Hypothalamus (tissue), 51 donors: ENCODE measurements at places on chromosomes 6 and 20.

- DNase-seq, result no peak
Measured at GRCh38 chr6:144931172-144932035, 646.3 kb downstream of the UTRN start.

DNA sequence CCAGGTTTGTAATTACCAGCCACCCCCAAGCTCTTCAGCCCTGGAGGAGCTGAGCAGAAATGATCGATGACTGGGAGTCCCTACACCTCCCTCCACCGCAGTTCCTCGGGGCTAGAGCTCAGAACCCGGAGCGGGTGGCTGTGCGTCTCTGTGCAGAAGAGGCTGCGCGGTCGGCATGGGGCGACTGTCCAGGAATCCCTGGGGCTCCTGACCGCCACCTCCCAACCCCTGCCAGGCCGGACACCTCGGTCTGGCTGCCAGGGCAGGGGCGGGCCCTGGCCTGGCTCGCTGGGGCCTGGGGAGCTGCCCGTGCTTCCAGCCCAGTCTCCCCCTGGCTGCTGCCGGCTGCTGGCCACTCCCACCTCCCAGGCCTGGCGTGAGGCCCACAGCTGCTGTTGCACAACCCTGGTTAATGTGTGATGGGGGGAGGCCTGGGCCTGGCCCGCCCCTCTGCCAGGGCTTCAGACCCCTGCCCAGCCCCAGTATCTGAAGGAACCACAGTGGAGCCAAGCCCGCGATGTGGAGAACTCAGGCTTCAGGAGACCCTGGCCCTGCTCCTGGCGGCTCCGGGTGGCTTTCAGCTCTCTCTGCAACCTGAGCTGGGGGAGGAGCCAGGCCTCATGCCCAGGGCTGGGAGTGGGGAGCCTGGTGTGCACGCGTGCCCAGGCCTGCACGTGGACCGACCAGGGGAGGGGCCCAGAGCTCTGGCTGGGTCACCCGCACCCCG, 1.2 kb downstream of the SLC2A4RG start:
- DNase-seq, result peak; percentile 66

DNA sequence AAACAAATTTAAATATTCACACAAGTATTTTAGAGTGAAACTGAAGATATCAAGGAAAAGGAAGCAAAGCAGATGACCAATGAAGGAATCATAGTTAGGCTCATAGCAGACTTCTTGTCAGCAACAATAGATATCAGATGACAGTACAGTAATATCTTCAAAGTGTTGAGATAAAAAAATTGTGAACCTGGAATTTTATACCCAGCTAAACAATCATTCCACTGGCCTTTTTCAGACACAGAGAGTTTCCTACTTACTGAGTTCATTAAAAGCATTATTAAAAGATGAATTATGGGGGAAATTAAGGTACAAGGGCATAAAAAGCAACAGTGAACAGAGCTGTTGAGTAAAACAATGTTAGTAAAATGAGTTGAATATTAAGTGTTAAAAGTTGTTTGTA, 254.6 kb downstream of the UST start:
- no peak for DNase-seq

DNA sequence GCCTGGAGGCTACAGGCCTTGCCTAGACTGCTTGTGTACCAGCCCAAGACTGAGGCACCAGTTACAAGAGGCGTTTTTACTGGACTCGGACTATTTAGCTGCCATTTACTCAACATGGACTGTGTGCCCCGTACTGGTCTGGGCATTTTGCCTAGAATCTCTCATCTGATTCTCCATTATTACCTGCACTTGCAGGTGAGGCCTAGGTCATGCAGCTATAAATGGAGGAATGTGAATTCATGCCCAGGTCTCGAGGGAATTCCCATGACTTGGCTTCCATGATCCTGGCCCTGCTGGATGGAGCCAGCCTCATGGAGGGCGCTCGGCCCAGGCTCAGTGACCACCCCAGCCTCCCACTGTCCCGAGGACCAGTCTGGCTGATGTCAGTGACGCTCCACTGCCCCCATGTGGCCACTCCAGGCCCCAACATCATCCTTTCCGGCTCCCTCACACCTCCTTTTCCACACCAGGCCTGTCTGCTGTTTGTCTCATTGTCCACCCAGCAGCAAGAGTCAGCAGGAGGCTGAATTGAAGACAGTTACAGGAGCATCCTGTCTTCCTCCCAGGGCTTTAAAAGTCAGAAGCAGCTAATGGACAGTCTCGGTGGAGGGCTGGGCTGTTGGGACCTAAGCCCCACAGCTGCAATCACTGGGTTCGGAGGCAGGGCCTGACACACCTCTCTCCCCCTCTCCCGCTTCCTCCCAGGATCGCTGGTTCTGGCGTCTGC, 8.7 kb downstream of the MMP24OS start:
- DNase-seq, result no peak

- DNase-seq, result no peak
Measured at GRCh38 chr20:13219327-13220193, 1.5 kb upstream of the ISM1 start.

DNA sequence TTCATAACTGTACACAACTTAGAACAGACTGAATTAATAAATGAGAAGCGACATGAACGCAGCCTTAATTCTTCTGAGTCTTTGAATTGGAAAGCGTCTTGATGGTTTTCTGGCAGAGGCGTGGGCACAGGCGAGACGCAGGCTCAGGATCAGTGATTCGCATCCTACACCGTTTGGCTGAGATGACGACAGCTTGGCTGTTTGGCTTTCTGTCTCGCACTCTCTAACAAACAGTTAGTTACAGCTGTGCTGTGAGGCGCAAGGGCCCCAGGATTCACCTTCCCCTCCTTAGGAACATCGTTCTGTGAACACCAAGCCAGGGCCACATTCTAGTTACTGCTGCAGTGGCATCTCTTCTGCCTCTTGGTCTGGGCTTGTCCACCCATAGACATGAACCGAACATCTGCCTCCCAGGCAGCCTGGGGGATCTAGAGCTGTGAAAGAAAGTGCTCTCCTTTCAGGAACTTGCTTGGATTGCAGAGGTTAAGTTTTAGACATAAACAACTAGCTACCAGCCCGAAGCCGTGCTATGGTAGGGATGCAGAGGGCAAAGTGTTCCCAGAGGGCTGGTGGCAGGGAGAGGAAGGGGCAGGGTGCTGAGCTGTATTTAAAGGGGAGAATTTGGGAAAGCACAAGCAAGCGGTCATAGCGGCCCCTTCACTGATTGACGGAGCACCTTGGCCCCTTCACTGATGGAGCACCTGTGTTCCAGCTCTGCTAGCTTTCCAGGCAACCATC, 49.6 kb downstream of the TCP11 start:
- no peak for DNase-seq

DNA sequence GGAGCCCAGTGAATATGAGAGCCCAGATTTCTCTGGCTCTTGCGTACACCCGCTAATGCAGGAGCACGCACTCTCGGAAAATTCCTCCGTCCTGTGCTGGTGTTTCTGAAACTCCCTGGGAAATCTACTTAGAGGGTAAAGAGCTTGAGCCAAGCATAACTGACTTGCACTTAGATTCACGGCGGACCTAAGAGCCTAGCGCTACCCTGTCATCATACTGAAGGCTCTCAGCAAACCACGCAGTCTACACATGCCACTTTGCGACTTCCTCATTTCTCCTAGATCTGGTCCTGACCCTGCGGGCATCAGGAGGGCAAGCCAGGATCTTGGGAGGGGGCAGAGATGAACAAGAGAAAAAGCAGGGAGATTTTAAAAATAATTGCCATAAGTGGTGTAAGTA, 324.7 kb downstream of the CD83 start:
- no peak for DNase-seq

GRCh38 chr6:36142971-36143838, 12.9 kb downstream of the MAPK13 start:
- no peak for DNase-seq

DNA sequence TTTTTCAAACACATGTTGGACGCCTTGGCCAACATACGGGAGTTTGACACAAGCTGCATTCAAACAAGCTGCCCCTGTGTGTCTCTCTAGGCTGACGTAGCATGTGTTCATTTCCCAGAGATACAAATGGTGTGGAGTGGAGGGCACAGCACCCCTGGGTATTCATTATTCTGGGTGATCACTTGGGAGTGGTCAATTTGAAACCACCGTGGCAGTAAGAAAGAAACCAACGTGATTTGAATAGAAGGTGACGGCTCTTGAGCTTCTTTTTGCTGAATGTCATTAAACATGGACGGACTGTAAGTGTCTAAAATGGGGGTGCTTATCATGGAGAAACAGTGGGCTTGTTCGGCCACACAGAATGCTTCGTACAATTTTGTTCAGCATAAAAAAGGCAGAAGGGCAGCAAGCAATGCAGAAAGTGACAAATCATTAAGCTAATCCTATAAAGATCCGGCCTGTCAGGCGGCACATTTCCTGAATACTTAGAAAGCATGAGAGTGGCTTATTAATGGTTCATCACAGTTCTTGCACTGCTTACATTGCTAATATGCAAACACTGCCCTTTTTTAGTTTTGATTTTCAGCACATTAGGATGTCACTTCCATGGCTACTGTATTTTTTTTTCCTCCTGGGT, 1261.9 kb upstream of the CITED2 start:
- no peak for DNase-seq

DNA sequence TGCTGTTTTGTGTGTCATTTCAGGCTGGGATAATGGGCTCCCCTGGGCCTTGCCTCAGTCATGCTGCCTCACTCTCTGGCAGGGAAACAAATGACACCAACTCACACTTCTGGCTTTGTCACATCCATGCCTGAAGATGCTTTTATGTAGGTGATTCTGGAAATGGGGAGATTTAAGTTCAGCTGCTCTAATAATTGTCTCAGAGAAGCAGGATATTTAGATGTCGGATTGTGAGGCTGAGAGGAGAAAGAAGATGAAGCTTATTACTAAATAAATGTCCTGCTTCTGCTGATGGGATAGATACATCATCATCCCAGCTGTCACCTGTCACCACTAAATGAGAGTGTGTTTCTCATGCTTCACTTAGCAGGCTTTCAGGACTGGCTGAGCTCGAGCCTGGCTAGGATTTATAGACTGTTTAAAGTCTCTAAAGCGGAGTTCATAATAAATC, 480.2 kb upstream of the SPTLC3 start:
- DNase-seq, result no peak

DNA sequence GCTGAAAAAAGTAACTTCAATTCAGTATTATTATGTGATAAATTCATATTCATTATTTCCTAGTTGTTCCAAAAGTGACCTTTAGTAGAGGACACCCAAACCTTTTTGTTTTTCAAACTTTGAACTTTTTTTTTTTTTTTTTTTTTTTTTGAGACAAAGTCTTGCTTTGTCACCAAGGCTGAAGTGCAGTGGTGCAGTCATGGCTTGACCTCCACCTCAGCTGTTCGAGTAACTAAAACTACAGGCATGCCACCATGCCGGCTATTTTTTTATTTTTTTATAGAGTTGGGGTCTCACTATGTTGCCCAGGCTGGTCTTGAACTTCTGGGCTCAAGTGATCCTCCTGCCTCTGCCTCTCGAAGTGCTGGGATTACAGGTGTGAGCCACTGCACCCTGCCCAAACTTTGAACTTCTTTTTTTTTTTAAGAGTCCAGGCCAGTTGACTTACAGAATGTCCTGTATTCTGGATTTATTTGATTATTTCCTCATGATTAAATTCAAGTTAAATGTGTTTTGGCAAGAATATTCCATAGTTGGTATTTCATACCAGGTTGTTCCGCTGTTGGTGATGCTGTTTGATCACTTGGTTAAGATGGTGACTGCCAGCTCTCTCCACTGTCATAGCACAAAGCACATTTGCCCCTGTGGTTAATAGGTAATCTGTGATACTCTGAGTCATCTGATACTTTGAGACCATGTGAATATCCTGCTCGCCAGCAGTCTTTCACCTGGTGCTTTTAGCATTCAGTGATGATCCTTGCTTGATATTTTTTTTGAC, 48.0 kb downstream of the VAPB start:
- no peak for DNase-seq

DNA sequence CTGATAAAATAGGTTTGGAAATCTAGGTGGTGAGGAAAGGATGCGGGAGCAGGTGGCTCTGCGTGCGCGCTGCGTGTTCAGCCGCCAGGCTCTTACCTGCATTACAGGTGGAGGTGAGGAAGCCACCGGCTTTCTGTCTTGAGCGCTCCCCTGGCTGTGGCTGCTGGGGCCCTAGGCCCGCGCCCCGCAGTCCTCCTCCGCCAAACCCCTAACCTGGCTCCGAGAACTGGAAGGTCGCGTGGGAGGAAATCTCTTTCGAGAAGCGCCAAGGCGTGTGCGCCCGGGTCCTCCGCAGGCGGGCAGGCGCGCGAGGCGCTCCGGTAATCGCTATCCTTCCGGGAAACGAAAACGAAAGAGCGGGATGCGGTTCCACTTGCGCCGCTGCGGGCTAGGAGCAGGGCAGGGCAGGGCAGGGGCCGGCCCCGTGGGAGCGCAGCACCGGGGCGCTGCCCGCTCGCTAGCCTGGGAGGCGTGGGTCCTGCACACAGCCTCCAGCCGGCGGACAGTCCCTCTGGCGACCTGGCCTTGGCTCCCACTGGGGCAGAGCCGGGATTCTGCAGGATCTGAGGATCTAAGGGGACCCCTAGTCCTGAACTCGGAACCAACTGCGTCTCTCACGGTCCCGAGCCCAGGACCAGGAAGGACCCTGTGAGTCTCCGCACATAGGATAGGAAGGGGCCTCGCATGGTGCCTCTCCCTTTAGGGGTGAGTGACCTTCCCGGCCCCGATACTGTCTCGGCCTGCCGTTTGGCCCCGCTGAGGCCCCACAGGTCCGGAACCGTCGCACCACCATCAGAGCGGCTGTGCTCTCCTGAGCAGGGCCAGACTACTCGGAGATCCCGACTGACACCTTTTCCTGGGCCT, at the start of gene ETV7:
TSS of gene ETV7 (minus strand) at position 230 of the 864 bp plus-strand sequence. CDS start at position 102, 128 bp downstream.
- no peak for DNase-seq

GRCh38 chr20:23670361-23670760, 18.5 kb downstream of the CST4 start:
- no peak for DNase-seq

DNA sequence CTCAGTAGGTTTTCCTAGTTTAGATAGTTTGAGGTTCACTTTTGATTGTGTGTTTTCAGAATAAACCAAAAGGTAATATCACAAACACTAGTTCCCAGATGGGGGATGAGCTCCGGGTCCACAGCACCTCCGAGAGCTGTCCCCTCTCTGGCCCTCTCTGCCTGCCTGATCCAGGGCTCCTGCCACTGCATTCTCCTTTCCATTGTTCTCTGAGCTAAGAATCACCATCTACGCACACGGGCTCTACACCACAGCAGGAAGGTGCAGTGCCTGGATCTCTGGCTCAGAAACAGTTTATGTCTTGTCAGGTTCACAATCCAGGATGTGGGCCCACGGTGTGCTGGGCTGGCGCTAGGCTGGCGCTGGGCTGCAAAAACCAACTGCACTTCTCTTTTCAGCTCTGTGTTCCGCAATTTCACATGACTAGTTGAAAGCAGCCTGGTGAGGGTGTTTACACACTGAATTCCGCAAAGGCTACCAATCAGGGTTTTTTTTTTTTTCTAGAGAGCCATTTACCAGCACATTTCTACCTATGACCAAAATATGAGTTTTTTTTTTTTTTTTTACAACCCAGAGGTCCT, 167.5 kb downstream of the SOD2 start:
- DNase-seq, result no peak

DNA sequence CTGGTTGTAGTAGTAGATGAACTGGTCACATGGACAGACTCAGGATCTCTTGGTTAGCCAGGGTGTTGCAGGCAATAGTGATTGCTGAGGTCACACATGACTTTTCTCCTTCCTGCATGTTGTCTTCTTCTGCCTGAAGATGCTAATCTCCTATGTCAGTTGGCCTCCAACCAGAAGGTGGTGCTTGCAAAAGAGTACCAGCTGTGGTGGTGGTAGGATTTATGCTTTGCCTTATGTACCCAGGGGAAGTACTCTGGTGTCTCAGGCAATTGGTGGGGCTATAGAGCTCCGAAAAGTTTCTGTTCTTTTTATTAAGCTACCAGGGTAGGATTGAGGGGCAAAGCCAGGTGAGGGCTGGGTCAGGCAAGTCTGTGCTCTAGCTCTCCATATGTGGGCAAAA, 98.5 kb downstream of the CARMIL1 start:
- no peak for DNase-seq
